ENCODE measurements at places on chromosomes 4 and X. TPM values are rescaled to one million over a fixed set of nuclear protein-coding genes. Genes with fewer than 3 reads are reported as not detected.

- no peak for DNase-seq
These were observed 4.5 kb downstream of the SNX25 start for GRCh38 chr4:185213877-185214276.

DNA sequence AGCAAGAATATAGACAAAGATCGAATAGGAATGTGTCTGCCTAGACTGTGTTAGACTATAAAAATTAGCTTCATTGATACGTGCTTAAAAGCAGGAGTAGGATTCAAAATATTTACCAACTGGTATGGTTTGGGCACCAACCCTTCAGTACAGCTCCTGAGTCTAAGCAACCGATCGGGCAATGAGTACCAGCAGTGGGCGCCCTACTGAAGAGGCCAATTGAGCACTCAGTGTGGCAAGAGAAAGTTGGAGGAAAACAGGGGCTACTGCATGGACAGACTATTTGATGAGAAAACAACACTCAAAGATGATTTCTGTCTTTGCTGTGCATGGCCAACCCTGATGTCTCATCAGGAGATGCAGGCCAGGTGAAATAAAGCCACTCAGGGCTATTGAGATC lies 176.0 kb upstream of the NWD2 start:
- DNase-seq, result no peak

GRCh38 chrX:66018585-66019309 lies 21.1 kb downstream of the VSIG4 start:
- DNase-seq, result no peak

DNA sequence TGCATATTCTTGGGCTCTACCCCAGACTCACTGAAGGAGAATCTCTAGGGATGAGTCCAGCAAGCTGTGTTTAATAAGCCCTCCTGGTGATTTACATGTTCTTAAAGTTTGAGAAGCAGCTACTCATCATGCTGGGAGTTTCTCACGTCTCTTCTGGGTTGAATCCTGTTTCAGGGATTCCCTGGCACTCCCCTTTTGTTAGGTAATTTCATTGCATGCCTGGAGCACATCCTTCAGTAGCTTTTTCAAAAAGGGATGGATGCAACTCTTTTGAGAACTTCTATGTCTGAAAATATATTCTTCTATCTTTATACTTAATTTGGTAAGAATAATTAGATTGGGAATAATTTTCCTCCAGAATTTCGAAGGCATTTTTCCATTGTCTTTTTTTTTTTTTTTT lies 4.4 kb downstream of the EVC start:
- DNase-seq, result no peak

DNA sequence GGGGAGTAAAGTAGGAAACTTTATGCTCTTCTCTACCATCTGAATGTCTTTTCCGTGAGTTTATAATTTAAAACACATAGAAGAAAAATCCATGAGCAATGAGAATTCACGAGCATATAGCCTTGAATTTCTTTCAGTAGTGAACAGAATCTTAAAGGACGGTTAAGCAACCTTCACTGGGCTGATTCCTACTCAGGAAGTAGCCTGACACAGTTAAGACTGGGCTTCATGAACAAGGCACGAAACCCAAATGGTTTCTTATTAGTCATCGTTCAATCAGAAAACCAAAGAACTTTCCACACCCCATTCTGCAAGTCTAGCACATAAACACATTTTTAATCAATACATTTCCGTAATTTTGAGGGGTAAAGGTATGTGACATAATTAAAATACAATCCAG lies 95.8 kb downstream of the SH3KBP1 start:
- DNase-seq, result no peak

DNA sequence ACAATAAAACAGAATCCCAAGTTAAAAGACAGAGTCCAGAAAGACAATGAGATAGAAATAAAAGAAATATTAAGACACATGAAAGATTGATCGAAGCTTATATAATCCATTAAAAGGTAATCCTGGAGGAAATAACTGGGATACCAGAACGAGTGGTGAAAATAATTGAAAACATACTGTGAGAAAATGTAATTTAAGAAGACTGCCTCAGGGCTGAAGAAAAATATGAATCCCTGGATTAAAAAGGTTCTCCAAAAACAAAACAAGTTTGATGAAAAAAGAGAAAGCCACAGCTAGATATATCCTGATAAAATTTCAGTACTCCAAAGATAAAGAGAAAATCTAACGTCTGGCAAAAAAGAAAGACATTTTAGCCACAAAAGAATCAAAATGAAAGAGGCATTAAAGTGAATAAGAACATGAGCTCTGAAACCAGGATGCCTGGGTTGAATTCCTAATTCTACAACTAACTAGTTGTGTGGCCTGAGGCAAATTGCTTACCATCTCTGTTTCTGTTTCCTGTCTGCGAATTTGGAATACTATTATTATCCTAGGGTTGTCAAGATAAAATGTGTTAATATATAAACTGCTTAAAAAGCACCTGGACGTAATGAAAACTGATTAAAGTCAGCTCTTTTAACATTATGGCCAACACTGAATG lies 5.5 kb downstream of the DDX60L start:
- DNase-seq, result no peak

Gene FAM184B
- total RNA-seq, result not detected

Gene TMEM255A
- total RNA-seq, result 0.34 TPM

Gene PAGE2
- not detected for total RNA-seq

Gene ADH1A
- total RNA-seq, result not detected

Gene PCDH7
- total RNA-seq, result not detected

Gene ERCC6L
- 8.2 TPM for total RNA-seq

Measured in activated naive CD8-positive, alpha-beta T cell treated with anti-CD3 and anti-CD28 coated beads, Interleukin-2, amount 10 ng/mL, durations not matched to agents 7 days and 5 days (primary cell).